NCI-H226 (cell line): ENCODE measurements at places on chromosomes 6 and 20.

DNA sequence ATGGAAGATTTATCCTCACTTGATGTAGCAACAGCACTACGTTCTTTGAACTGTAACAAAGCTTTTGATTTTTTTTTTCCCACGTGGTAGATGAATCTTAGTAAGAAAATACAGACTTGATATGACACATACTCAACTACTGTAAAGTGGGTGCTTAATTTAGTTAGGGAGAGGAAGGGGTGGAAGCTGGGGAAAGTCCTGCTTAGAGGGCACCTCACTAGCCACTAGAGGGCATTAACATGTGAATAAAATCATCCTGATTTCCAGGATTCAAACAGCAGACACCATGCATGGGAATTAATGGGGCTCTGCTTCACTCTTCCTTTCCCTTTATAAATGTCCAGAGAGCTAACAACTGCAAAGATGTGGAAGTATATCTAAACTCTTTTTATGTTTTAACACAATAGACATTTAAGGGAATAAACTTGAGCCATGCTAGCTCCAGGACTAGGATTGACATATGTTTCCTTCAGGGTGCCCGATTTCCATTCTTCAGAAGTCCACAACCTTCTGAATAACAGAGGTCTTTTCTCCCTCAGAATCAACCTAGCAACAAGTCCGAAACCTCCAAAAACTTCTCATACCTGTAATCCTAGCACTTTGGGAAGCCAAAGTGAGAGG, 250.1 kb downstream of the ATXN1 start:
- no peak for DNase-seq

DNA sequence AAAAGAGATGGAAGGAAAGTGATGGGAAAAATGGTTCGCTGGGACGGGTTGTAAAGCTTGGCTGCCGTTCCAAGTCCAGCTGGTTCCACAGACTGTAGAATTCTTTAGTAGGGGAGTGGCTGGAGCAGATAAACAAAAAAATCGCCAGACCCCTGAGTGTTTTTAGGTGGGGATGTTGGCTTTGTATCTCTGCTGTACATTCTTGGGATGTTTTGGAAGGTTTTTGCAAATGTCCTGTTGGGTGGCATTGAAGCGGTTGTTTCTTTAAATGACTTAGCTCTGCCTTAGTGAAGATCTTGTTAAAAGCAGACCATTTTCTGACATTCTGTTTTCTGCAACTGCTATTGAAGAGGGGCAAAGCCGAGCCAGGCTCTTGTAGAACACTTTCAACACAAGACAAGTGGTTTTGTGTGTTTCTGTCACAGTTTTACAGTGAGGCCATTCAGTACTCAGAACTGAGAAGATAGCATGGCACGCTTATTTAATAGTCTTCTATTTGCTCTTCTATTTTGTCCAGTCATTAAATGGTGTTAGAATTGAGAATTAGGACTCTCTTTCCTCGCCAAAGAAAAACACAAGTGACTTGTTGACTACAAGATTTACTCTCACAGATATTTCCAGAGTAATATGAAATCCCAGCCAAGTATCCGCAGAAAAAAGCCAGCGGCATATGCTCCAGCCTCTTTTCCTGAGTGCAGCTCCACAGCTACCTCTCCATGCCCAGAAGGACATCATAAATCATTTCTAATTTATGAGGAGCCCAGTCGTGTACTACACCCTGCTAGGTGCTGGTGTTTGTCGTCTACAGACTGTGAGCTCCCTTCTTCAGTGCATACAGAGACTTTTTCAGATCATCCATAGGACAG, 65.8 kb downstream of the PHACTR2 start:
- no peak for DNase-seq

GRCh38 chr6:169618526-169619490, 83.0 kb downstream of the WDR27 start:
- DNase-seq: peak; percentile 63

GRCh38 chr6:107819964-107820337, 4.2 kb downstream of the SCML4 start:
- DNase-seq: no peak

DNA sequence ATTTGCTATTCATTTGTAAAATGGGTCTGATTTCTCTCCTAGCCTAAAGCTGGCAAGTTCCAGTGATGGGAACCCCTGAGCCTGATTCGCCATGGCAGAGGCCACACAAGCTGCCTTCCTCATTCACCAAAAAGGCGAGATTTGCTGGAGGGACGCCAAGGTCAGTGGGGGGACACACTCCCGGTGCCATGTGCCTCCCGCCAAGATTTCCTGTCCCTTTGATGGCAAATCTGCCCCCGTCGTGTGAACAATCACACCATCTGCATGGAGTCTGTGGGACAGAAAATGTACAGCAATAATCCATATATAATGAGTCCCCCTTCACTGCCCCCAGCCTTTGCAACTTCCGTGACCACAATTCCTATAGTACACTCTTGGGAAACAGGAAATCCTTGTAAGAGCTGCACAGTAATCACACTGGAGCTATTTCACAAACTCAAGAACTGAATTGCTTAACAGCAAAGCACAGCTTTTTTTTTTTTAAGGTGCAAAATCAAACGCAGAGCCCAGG, 15.7 kb upstream of the IGF2R start:
- DNase-seq: no peak

DNA sequence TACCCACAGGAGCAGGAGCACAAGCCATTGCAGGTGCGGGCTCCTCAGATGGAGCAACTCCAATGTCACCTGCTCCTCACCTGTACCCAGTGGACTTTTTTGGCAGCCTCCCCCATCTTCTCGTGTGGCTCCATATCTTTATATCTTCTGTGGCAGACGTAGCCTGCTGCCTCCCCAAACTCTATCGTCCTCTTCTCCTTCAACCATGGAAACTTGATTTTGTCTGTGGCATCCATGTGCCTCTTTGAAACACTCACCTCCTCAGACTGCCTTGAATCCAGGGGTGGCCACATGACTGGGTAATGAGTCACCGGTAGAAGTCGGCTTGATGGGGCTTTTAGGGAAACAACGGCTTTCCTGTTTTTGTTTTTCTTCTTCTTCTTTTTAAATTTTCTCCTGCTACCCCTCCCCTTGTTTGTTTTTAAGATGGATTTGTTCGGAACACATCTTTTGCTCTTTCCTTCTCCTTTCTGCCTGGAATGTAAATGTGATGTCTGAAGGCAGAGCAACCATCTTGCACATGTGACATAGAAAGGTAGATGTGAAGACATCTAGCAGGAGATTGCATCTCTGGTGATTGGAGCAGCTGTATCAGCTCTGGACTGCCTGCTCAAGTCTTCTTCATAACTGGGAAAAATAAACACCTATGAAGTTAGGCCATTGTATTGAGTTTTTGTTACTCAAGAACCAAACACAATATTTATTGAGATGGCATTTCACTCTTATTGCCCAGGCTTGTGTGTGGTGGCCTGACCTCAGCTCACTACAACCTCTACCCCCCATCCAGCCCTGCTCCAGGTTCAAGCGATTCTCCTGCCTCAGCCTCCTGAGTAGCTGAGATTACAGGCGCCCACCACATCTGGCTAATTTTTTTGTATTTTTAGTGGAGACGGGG, 69.9 kb upstream of the DDR1 start:
- DNase-seq: peak; percentile 74

- DNase-seq: no peak
Observed at GRCh38 chr20:62089393-62089792, 23.7 kb upstream of the TAF4 start.

- DNase-seq: peak; percentile 24
Observed at GRCh38 chr6:140494321-140495108, 1120.1 kb upstream of the CITED2 start.

DNA sequence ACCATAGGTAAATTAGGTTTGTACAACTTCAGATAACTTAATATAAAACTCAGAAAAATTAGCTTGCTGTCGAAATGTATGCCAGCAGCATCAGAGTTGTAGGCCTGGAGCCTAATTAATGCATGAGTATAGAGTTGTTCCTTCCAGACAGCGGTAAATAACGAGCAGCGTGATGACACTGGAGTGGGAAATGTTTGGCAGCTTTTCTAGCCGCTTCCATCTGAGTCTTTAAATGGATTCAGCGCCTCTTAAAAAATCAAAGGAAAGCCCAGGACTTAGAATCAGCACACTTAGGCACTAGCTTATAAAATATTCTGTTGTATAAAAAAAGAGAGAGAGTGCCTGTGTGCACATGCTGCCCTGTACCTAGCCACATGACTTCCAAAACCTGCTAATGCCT, 43.7 kb upstream of the SYNJ2 start:
- no peak for DNase-seq

- DNase-seq: no peak
Observed at GRCh38 chr6:169933839-169934698, 182.6 kb downstream of the ERMARD start.

DNA sequence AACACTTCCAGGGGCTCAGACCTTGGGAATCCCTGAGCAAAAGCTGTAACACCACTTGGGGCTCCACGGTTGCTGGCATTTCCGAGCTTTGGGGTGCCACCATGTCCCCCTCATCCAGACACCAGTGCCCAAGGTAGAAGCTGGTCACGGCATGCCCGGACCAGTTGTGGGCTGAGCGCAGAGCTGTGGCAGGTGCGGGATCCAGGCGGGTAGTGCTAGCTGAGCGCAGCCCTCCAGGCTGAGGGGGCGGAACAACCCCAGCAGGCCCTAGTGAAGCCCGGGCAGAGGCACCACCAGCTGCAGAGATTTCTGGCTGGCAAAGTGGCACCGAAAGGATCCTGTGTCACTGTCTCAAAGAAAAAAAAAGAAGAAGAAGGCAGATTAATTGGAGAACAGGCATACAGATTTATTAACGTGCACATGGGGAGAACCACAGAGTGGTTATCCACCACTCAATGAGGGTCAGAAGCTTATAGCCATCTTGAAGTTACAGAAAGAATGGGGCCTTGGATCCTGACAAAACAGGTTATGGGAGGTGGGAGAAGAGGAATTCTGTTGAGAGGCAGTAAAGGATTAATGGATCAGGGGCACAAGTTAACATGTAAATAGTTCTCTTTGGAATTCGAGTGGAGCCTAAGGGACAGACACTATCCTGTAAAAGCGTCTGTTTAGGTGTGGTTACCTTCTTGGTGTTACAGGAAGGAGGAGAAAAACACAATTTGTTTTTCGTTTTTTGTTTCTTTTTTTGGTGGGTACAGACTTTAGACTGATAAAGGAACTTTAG, 107.5 kb downstream of the CD24 start:
- no peak for DNase-seq

- DNase-seq: peak; percentile 51
Observed at GRCh38 chr6:147397306-147397705, 111.2 kb upstream of the SAMD5 start.

DNA sequence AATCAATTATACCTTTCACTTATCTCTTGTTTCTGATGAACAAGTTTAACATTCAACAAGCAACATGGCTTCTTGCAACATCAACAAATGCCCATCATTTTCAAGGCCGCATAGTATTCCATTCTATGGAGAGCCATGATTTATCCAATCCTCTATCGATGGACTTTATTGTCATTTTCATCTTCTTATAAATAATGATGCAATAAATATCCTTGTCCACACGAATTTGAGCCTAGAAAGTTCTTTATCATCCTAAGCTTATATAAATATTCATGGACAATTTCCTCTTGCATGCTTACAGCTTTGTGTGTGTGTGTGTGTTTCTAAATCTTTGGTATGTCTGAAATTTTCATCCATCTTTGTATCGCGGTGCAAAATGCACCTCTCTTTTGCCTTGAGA, 29.1 kb downstream of the TOX2 start:
- no peak for DNase-seq

DNA sequence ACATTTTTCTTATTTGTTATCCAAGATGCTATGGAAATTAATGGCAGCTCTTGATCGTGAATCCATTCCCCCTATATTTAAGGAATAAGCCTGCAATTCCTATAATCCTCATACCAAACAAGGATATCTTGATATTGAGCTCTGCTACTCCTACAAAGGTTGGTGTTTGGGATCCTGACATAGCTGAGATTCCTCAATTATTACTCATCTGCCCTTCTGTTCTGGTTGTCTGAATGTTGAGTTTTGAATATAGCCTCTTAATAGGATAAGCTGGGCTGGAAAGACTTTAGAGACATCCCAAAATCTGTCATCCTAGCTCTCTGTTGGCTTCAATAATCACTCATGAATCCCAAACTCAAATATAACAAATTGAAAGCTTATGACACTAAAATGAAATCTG, 49.9 kb downstream of the CLIC5 start:
- peak; percentile 89 for DNase-seq

- no peak for DNase-seq
Observed at GRCh38 chr6:83838727-83839126, 14.4 kb upstream of the RIPPLY2 start.

- no peak for DNase-seq
Observed at GRCh38 chr6:169158174-169158573, 95.5 kb downstream of the THBS2 start.

GRCh38 chr20:1569415-1569881, 11.9 kb upstream of the SIRPD start:
- peak; percentile 18 for DNase-seq

DNA sequence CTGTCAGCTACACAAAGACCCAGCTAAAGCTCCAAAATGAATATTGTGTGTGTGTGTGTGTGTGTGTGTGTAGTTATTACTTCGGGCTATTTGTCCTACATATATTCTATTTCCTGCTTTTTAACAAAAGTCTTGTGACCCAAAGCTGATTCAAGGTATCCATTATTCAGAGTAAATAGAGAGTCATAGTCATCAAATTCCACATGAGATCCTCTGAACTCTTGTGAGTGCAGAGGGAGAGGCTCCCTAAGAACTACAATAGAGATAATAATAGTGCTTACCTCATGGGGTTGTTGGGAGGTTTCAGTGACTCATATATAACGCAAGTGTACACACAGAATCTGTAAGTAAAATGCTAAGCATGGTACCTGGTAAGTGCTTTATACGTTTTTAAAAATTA, 95.6 kb upstream of the SHLD1 start:
- DNase-seq: peak; percentile 78

DNA sequence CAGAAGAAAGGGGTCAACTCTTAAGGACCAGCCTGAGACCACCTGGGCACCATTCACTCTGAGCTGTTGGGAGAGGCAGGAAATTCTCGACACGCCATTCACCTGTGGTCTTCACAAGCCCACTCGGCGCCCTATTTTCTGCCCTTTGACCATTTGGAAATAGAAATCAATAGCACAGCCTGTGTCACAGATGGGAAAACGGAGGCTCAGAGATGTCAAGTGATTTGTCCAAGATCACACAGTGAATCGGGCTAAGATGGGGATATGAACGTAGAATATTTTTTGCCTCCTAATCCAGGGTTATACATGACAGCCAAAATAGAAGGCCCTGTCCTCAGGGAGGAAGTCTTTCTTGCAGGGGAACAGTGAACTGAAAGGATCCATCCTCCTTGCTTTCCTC, 3.0 kb upstream of the APOBEC2 start:
- no peak for DNase-seq

DNA sequence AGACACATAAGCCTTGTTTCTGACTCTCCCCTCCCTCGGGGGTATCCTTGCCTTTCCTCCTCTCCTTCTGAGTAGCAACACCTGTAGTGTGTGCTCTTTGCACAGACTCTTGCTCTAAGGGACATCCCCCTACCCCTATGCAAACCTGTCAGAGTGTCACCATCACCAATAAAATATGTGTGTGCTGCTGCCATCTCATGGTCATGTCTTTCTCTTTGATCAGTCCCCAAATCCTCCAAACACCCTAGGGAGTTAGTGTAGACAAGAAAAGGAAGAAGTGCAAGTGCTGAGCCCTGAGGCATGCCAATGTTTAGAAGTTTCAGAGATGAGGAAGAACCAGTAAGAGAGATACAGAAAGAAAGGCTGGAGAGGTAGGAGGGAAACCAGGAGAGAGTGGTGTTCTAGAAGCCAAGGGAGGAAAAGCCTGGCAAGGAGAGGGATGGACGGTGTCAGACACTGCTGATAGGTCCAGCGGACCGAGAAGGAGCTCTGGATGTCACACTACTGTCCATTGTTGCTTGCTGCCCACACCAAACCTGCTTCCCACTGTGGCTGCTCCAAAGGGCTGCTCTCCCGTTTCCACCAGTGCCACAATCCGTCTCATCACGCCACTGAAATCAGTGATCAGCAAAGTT, 16.4 kb downstream of the TRMT6 start:
- DNase-seq: no peak
